Foreskin keratinocyte (primary cell): ENCODE measurements at places on chromosomes 11 and 22. TPM values are rescaled to one million over a fixed set of nuclear protein-coding genes. Genes with fewer than 3 reads are reported as not detected.

Gene RIBC2
- 1.5 and 1.7 TPM in 2 replicates for polyA plus RNA-seq

Gene ALX4
- not detected in 2 replicates for polyA plus RNA-seq

Gene ARL14EP
- polyA plus RNA-seq: 9.1 and 10.3 TPM in 2 replicates

Gene KRTAP5-11
- not detected in 2 replicates for polyA plus RNA-seq

Gene KCTD17
- polyA plus RNA-seq: 22.8 and 25.9 TPM in 2 replicates

Gene TEX54
- polyA plus RNA-seq: not detected in 2 replicates

Gene OR2AT4
- polyA plus RNA-seq: not detected in 2 replicates

Gene NPTXR
- 0.03 and 0.06 TPM in 2 replicates for polyA plus RNA-seq

Gene XRRA1
- 3.3 and 6.3 TPM in 2 replicates for polyA plus RNA-seq

Gene CEP164
- polyA plus RNA-seq: 10.1 and 10.5 TPM in 2 replicates

Gene ZP1
- not detected in 2 replicates for polyA plus RNA-seq

Gene SLC15A3
- polyA plus RNA-seq: 2.4 and 10.3 TPM in 2 replicates
